ENCODE measurements at places on chromosomes 12 and 14.

GRCh38 chr12:388541-389141 is 479 bp downstream of the KDM5A start:
- DNase-seq = no peak

DNA sequence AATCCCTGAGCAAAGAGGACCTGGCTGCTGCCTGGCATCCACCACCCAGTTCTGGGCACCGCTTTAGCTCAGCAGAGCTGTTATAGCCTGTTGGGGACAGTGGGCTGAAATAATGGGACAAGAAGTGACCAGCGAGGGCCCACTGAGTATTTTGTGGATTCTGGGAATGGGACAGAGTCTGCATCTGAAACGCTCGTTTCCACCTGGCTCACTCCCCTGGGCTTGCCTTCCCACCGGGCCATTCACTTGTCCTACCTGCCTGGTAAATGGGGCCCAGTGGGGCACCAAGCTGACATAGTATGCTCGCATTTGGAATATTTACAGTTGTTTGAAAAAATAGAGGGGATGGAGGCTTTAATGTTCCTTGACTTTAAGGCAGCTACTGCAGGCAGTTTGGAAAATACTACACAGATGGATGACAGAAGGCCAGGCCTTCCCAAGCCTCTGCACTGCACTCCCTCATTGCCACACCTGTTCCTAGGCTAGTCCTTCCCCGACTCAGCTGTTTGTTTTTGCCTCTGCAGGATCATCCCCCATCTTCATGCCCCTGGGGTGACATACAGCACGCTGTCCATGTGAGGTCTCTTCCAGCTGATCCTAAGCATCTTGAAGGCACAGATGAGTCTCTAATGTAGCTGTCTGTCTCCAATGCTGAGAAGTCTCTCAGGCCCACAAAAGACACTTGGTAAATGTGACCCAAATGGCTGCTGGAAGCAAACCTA is 61.3 kb upstream of the DICER1 start:
- no peak for DNase-seq

DNA sequence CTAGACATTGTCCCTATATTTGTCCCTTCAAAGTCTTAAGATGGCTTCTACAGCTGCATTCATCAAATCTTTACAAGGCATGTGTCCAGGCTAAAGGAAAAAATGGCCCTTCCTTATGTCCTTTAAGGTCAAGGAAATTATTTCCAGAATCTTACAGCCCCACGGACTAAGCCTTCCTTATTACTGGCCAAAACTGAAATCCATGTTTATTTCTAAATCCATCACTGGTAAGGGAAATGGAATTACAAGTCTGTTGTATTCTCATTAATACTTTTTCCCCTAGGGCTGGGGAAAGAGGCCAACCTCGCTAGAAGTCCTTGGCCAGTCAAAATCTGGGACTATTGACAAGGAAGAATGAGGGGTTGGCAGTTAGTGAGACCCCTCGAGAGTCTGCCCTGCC is 252.5 kb downstream of the TMEM132C start:
- DNase-seq = no peak

- DNase-seq = no peak
These were observed 39.5 kb upstream of the OTOGL start for GRCh38 chr12:80059875-80060274.

DNA sequence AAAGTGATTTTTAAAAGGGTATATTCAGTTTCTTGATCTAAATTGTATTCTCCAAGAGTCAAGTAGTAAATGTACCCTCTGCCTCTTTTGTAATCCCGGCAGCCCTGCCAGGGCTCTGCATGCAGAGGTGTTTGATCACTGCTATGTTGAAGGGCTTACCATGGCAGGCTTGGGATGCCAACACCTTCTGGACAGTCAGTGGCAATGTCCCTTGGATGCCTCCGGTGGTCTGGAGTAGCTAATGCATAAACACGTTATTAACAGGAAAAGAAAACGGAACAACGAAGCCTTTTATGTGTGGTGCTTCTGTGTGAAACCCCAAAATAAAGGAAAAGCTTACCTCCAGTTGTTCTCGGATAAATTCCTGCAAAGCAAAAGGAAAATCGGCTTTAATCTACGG is 19.9 kb downstream of the EIF2B2 start:
- DNase-seq = no peak

- DNase-seq = no peak
These were observed 15.7 kb downstream of the SLC38A2 start for GRCh38 chr12:46356655-46357437.

DNA sequence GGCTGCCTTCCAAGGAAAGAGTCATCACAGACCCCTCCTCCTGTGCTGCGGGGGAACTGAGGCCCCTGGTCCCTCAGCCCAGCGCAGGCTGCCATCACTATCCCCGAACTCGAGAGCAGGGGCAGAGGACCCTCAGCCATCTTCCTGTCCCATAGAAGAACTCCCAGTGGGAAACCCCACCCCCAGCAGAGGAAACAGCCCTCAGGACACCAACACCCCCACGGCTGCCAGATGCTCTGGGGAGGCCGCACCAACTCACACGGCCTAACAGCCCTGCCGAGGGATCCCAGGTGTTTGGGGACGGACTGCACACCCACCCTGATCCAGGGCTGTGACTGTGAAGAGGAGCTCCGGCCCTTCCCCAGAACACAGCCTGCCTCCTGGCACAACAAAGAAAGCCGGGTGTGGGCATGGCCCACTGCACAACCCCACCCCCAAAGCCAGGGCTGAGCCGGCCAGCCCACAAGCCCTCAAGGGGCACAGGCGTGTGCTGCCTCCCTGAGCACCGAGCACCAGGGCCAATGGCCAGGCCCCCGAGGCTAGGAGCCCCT is 16.3 kb upstream of the C14orf180 start:
- peak; percentile 51 for DNase-seq

GRCh38 chr14:95117937-95118721 is 39.2 kb downstream of the DICER1 start:
- DNase-seq = no peak

- no peak for DNase-seq
These were observed 37.7 kb downstream of the TAOK3 start for GRCh38 chr12:118334939-118335567.

DNA sequence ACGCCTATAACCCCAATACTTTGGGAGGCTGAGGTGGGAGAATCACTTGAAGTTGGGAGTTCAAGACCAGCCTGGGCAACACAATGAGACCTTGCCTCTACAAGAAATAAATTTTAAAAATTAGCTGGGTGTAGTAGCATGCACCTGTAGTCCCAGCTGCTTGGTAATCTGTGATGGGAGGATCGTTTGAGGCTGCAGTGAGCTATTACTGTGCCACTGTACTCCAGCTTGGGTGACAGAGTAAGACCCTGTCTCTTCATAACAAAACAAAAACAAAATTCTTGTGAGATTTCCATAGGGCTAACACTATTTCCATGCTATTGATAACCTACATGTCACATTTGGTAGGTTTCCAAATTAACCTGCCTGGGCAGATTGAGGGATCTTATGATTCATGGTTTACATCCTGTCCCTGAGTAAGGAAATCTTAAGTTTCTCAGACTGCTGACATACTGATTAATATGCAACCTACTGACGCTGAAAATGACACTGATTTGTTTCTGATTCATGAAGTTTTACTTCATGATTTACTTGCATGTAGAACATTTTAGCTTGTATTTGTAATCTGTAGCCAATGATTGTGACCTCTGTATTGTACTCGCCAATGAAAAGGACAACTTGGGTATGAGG is 15.9 kb downstream of the ATP6V1D start:
- no peak for DNase-seq

DNA sequence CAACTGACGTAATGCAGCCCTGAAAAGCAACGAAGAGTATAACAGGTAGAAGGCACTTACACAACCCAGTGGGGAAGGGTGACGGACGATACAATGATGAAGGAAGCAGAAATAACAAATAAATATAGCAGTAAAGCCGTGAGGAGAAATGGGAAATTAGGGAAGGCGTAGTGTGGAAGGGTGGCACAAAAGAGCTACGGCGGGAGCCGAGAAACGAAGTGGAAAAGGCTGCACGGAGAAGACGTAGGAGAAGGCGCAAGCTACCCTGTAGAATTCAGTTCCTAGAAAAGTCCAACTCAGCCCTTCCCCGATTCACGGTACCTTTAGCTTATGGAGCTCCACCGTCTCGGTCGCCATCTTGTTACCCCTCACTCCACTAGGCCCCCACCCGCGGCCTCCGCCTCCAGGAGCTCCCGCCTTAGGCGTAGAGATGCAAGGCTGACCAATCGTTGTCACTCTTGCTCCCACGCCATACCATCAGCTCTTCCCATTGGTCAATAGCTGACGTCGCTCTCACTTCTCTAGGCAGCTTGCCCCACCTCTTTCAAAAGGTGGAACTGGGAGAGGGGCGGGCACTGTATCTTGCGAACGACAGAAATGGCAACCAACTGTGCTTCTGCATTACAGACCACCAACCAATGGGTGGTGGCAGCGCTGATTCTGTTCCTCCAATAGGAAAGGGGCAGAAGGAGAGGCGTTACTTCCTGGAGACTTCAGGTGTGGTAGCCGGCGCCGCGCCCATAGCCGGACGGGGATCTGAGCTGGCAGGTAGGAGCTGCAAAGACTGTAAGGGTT is at the start of the genes ORMDL2 and SARNP:
ORMDL2 (plus strand) TSS at position 697 of the 795 bp plus-strand sequence. CDS start 959 bp downstream, outside the sequence.
SARNP (minus strand) TSS at position 380 of the 795 bp plus-strand sequence; CDS start at position 357, 23 bp downstream.
- peak; percentile 98 for DNase-seq

DNA sequence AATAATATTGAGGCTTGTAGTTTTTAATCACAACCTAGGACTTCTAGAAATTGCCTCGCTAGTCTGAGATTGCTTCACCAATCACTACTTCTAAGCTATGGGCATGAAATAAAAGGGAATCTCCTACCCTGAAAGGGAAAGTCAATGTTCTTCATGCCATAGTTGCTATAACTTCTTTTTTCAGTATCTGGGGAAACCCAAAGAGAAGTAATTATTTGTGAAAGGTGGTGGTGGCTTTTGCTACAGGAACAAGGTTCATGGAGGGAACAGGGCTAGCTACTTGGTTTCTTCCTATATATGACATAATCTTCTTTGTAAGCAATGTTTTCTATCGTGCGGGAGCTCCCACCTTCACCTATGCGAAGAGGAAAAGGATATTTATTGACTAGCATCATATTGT is 61.6 kb upstream of the DNM1L start:
- no peak for DNase-seq

DNA sequence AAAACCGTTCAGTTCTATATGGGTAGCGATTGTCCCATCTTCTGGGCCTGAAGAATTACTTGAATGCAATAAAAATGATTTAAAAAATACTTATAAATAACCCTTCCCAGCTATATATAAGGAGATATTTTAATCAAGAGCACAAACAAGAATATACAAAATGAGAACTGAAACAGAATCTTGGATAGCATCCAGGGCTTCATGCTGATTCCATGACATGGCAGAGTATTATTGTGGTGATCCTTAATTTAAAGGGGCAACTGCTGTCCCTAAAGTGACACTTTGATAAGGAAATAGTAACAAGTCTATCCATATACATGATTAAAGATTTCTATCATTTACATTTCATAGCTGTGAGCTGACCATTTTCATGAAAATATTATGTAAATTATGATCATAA is 18.8 kb downstream of the WBP11 start:
- no peak for DNase-seq

DNA sequence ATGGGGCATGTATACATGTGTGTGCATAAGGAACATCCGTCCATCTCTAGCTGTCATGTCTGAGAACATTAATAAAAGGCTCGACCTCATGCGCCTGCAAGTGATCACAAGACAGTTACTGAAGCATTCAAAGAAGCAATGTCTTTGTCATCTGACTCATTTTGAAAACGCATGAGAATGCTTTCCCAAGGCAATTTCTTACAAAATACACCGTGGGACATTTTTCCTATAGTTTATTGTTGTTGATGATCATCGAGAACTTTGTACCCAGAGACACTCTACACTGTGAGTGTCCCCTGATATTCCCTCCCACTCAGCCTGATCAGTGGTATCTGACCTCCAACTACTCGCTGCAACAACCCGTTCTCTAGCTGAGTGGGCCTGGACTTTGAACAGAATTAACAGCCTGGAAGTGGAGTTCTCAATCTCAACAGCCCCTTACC is 68.1 kb downstream of the ETV6 start:
- DNase-seq = no peak

DNA sequence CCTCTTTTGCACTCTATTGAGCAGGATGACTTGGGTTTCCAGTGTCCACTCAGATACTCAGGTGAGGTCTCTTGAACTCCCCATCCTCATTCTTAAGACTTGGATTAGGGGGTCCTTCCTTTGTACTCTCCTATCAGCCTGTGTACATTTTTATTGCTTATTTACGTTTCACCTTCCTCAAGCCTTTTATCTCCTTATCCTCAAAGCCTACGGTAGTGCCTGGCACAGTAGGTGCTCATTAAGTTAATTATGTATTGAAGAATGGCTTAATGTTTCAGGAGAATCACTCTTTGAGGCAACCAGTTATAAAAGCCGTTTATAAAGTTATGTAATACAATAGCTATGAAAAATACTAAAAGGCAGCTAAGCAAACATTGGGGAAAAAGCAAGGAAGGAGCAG is 315.7 kb downstream of the NPAS3 start:
- no peak for DNase-seq

DNA sequence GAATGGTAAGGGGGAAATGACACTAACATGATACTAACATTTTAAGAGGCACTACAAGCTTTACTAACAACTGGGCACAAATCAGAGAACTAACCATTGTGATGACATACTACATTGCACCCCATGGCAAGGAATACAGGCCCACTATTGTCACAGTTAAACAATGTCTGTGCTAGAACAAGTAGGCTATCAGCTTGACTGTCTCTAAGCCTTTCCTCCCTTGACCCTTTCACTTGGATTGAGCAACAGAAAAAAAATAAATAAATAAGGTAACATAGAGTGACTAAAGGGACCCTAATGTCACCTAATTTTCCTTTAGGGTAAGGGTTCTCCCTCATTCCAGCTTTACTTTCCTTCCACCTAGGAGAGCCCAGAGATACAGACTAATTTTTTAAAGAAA is 4.4 kb downstream of the SLC38A2 start:
- DNase-seq = no peak

DNA sequence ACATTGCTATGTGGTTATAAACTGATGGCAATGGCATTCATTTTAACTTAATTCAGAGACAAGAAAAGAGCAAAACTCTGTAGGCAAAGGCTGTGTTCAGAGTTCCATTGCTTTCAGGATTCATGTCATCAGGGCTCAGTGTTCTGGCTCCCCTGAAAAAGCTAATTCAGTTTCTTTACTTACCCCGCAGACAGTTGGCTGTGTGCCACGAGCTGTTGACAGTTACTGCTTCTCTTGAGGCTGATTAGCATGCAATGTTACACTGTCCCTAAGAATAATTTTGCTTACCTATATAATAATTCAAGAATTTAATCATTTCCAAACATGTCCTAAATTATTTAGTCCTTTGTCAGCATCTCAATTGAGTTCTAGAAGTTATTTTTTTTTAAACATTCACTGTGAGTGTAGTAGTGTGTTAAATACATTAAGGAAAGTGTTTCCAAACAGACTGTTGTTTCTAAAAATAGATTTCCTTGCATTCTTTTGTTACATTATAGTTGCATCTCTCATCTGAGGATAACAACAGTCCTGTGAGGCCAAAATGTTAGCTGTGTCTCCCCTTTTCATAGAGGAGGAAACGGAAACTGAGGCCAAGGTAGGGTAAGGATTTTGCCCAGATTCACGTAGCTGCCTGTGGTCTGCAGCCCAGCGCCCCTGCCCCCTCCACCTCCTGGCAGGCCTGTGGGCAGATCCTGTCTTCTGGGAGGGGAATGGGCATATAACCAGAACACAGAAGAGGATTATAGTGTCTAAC is 98.6 kb downstream of the PELI2 start:
- no peak for DNase-seq

- no peak for DNase-seq
These were observed 42.1 kb downstream of the ELK3 start for GRCh38 chr12:96236221-96236822.

Measured in retina (tissue), 1 donor.